NB4 (cell line): ENCODE measurements at places on chromosomes 6 and 20.

- peak; percentile 60 for DNase-seq
These were observed 29.8 kb upstream of the ERVFRD-1 start for GRCh38 chr6:11141295-11141694.

DNA sequence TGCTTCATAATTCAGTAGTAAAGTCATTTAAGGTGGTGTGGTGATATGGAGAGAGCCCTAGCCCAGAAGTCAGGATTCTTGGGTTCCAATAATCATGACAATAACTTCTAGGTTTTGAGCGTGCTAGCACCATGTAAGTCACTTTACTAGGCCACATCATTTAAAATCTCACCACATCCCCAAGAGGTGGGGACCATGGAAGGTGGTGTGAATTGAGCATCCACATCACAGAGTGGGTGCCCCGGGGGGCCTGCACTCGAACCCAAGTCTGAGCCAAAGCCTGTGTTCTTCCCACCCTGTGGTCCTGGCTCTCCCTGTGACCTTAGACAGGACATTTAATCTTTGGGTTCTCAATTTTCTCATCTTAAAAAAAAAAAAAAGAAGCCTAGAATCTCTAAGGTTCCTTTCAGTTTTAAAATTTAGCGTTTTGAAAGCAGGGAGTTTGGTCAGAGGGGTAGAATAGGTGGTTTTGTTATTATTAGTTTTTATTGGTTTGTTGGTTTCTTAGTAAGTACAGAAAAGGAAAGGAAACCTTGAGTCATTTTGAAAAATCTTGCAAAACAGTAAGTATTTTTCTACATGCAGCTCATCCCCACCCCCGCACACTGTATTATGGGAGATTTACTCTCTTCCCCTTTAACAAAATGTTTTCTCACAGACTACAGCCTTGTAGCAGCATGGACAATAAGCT lies 26.4 kb downstream of the ARMC2 start:
- peak; percentile 92 for DNase-seq

DNA sequence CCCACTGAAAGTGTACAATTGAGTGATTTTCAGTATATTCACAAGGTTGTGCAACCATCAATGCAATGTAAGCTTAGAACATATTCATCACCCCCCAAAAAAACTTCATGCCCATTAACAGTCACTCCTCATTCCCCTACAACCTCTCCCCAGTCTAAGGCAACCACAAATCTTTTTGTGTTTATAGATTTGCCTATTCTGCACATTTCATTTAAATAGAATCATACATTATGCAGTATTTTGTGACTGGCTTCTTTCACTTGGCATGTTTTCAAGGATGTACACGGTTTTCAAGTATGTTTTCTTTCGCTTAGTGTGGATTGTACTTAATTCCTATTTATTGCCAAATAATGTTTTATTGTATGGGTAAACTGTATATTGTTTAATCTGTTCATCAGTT lies 329.3 kb upstream of the RNF24 start:
- no peak for DNase-seq

GRCh38 chr6:164996838-164997237 lies 312.6 kb downstream of the C6orf118 start:
- DNase-seq, result no peak

DNA sequence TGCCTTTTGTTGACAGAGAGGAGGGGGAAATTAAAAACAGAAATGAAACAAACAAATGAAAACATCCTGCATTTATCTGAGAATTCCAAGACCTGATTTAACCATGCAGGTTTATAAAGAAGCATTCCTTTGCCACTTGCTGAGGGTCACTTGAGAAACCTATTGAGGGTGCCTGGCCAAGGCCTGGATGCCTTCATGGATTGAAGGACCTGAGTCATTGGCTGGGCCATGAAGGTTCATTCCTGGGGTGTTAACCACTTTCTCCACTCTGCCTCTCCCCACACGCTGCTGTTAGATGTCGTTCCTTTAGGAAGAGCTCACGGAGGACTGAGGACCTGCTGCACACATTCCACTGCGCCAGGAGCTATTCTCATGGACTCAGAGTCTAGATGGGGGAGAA lies 49.7 kb downstream of the DAAM2 start:
- DNase-seq, result no peak

DNA sequence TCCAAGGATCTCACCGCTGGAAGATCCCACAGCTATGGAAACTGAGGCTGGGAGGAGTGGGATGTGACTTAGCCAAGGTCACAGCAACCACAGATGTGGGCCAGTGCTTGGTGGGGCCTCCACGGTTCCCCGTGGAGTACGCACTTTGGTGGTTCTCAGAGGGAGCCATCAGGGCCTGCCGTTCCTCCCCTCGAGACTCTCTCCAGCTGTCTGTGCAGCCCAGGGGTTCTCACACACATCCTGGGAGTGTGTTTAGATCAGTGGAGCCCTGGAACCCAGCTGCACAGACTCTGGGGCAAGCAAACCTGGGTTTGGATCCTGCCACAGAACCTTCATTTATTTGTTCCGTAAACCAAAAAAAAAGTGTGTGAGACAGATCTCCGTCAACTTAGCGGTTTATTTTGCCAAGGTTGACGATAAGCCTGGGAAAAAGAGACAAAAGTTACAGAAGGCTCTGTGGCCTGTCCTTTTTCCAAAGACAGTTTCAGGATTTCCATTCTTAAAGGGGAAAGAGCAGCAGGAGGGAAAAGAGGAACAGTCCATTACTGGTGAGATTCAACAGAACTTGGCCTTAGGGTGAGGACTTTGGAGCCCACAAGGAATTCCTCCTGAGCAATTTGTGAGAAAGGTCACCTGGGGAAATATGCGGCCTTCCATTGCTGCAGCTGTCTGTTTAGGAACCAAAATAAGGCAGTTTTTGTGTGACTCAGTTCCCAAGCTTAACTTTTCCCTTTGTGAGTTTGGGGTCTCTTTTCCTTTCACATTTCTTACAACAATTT lies 13.6 kb upstream of the MYMX start:
- no peak for DNase-seq

GRCh38 chr6:80331974-80332373 lies 225.5 kb downstream of the BCKDHB start:
- DNase-seq, result no peak

DNA sequence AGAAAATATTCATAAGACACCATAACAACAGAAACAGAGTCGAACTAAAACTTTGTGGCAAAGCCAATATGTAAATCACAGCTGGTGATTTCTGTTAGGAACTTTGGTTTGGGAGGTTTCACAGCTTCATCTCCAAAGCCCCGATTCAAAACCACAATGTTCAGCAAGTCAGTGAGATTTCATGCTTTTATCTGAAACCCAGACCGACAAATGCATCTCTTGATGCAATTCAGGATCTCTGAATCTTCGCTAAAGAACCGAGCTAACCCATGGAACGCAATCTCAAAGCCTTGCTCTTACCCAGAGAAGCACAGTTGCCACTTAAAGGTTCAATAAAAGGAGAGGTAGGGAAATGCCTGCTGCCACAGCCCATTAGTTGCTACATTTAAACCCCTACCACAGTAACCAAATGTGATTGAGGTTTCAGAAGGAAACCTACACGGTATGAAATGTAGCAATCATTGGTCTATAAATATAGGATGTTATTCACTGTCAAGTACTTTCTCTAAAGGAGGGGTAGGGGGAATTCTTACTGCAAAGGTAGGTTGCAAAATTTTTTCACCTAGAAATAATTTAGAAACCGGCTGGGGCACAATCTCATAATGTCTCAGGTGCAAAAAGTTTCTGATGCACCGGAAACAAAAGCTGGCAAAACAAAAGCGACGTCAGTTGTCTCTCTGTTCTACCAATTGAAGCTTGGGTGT lies 381.0 kb upstream of the ARID1B start:
- DNase-seq, result no peak

DNA sequence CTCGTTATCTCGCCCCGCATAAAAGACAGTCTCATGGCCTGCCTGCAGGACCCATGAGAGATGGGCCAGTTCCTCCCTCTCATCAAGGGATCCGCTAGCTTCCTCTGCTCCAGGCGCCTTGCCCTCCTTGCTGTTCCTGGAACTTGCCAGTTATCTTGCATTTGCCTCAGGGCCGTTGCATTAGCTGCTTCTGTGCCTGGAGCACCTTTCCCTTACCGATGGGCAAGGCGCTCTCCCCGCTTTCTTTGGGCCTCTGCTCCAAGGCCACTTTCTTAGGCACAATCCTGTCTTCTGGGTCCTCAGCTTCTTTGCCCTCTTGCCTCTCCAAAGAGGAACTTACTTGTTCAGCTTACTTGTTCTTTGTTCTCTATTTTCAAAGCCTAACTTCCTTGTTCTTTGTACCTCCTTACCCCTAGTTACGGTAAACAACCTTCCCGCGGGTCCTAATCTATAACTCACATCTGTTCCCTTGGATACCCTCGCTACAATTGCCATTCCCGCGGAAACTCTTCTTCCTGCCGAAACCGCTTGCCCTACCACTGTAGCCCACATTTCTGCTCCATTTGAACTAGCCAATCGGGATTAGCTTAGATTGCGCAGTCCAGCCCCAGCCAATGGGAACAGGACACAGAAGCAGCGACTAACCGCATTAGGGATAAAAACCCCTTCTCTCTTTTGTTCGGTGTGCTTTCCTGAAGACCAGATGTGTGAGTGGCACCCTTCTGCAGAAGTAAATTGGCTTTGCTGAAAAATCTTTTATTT lies 887 bp upstream of the NSFL1C start:
- peak; percentile 92 for DNase-seq

DNA sequence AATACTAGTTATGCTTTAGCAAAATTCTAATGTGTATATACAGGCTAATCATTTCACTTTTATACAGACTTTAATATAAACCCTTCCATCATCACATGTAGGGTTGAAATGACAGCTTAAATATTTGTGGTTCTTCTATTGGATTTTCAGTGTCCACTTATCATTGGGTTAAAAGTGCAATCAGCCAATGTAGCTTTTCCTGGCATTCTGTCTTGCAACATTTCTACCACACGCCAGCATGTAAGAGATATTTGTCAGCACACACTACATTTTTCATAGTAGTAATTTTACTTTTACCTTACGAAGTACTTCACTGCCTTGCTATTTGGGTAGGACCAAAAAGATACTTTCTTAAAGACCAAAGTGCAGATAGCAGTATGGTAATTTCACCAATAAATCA lies 252.0 kb downstream of the TBX18 start:
- no peak for DNase-seq

GRCh38 chr6:37783856-37784584 lies 35.5 kb upstream of the ZFAND3 start:
- peak; percentile 24 for DNase-seq

DNA sequence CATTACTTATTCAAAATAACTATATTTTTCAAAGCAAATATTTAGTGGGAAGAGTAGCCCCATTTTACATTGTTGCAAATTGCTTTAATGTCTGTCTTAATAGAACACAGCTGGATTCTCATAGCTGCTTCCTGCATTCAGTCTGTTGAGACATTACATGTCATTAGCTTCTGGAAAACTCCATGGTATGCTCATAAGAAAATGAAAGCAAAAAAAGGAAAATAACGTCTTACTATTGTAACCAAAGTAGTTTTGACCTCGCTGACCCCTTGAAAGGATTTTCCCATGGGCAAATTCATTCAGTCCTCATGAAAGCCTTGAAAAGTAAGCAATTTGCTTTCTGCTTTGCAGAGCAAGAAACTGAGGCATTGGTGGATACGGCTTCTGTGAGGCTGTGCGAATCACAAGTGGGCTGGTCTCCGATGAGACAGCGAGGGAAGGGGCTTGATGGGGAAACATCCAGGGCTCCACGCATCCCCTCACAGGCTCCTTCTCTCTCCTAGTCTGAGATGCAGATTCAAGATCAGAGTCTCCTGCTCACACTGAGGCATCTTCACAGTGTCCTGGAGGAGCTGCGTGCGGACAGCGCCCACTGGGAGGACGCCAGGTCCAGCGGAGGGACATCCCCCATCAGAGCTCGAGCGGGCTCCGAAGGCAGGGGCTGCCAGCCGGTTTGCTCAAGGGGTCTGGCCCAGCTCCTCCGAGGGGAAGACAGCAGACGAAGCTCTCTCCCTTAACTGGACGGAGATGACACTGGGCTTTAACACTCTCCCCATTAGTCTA lies 3.3 kb downstream of the C20orf202 start:
- DNase-seq, result no peak

DNA sequence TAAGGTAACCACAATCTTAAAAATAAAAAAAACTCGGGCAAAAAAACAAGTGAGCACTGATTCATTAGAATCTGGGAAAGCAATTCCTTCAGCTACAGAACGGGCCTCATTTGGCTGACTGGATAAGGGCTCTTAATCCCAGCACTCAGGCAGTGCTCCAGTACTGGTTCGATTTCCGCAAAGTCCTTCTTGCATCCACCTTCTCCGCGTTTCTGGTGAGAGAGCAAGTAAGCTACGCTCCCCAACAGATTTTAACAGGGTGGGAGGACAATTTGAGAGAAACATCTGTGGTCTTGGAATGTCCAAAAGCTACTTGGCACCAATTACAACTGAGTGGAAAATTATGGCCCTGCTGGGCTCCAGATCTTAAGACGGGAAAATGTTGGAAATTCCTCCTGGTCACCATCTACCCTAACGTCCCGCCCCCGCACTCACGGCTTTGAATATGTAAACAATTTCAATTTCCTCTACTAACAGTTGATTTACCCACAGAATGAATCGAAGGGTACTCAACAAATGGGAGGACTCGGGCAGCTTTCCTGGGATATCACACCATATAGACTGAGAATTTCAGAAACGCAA lies 18.1 kb upstream of the ZSCAN9 start:
- DNase-seq, result no peak

- peak; percentile 92 for DNase-seq
These were observed 428 bp upstream of the PRELID3B start for GRCh38 chr20:59042796-59043631.

GRCh38 chr6:164532198-164533044 lies 777.0 kb downstream of the C6orf118 start:
- DNase-seq, result no peak

GRCh38 chr20:1437235-1437904 lies 29.3 kb downstream of the NSFL1C start:
- DNase-seq, result peak; percentile 88

DNA sequence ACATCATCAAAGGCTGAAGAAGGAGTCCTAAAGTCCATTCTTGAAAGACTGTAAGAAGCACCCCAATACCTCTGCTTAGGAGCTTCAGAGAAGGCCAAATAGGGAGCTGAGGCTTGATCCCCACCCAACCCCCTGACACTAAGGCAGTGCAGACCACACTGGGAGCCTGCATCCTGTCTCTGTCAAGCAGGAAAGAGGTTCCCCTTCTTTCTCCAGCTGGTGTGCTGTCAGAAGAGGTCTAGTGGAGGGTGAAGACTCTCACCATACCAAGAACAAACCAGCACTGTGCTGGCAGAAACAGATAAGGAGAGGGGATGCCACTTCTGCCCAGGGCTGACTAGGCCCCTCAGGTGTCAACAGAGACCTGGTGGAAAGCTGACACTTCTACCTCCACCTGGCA lies 19.9 kb downstream of the GZF1 start:
- no peak for DNase-seq

- DNase-seq, result no peak
These were observed 68.3 kb downstream of the ADTRP start for GRCh38 chr6:11710311-11710761.
